ENCODE measurements at places on chromosomes 7 and 10.

GRCh38 chr7:69204943-69205342 lies 393.3 kb upstream of the AUTS2 start:
- no peak for DNase-seq

DNA sequence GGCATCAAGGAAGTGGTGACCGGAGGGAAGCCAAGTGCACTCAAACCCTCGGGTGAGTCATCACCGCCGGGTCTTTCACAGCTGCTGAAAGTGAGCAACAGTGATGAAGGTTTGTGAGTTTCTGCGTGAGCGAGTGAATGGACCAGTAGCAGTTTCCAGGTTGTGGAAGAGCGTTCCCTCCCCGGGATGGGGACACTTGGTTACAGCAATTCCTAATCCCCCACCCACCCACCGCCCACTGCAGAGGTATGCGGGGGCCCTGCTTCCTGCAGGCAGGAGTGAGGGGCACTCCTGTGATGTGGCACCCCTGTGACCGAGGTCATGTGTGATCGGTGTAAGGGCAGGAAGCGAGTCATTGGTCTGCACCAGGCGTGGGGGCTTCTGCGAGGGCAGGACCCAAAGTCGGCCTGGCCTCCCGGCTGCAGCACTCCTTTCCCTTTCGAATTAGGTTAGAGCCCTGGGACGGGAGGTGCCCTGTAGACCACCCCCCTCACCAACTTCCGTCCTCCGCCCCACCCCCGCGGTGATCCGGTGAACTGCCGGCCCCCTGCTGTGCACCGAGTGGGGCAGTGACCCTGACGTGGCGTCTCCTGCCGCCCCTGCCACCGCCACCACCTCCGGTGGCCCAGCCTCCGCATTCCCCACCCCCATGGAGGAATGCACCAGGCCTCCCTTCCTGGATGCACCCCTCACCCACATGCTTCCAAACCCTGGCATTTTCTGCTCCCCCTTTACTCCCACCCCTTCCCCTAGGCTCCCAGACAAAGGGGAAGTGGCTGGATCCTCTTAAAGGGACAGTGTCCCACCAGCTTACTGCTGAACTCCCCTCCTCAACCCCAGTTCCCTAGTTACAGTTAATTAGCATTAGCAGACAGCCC lies 10.9 kb downstream of the LIMK1 start:
- peak; percentile 78 for DNase-seq

DNA sequence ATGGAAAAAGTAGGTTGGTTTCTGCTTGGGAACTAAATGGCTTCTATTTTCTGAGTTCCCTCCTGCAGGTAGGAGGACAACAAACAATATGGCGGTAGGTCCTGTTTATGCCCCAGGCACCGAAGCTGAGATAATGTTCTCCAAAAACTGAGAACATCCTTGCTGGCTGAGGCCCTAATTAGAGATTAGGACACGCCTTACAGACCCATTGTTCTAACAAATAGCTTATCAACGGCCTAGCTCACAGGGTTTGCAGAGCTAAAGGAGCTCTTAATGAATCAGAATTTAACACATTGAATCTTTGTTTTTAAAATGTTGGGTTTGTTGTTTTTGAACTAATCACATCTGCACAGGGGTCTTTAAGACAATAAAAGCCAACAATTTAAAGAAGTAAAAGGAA lies 37.0 kb downstream of the HTR5A start:
- DNase-seq: no peak

- DNase-seq: no peak
Measured at GRCh38 chr7:135353832-135354231, 120.2 kb downstream of the STRA8 start.

GRCh38 chr7:12524794-12525386 lies 45.6 kb upstream of the SCIN start:
- DNase-seq: peak; percentile 49

- DNase-seq: no peak
Measured at GRCh38 chr10:58577437-58577777, 64.7 kb downstream of the BICC1 start.

GRCh38 chr7:34168013-34168412 lies 262.7 kb downstream of the BMPER start:
- no peak for DNase-seq

- no peak for DNase-seq
Measured at GRCh38 chr7:132190683-132191082, 385.6 kb downstream of the PLXNA4 start.

GRCh38 chr10:79405995-79406515 lies 39.4 kb downstream of the ZCCHC24 start:
- DNase-seq: no peak

DNA sequence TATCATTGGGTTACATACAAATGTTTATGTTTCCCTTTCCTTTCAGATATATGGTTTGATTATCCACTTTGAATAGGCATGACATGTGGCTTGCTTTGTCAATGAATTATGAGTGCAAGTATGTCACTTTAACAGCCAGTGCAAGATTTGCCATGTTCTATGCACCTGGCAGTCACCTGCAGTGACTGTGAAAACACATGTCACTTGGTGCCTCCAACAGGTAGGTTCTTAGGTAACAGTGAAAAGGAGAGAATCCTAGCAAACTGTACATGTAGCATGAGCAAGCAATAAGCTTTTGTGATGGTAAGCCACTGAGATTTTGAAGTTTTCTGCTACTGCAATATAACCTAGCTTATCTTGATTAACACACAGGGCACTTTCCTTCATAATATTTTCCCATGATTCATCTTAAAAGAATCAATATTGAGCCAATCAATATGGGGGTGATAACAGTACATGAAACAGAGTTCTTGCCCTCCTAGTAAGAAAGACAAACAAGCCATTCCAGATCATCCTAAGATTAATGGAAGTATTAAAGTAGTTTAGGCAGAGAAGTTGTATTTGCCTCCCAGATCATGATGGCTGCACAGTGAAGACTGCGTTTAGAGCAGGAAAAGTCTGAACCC lies 7.9 kb upstream of the RALA start:
- DNase-seq: no peak

DNA sequence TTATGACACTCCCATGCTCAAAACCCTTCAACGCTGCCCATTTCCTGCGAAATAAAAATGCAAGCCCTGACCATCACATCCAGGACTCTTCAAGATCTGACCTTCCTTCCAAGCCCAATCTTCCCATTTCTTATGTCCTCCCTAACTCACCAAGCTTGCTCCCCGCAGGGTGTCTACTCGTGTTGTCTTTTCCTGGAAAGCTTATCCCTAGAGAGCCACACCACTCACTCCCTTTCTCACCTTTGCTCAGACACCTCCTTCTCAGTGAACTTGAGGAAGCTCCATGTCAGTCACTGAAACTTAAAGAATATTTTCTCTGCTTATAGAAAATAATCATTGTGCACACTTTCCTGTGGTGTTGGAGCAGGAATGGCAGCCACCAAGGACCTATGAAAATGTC lies 54.4 kb upstream of the CACNB2 start:
- DNase-seq: no peak

- DNase-seq: no peak
Measured at GRCh38 chr10:102196893-102197292, 29.2 kb upstream of the ELOVL3 start.

GRCh38 chr10:28253169-28253785 lies 49.6 kb downstream of the MPP7 start:
- DNase-seq: no peak

- no peak for DNase-seq
Measured at GRCh38 chr10:131831561-131831960, 69.2 kb upstream of the PPP2R2D start.

DNA sequence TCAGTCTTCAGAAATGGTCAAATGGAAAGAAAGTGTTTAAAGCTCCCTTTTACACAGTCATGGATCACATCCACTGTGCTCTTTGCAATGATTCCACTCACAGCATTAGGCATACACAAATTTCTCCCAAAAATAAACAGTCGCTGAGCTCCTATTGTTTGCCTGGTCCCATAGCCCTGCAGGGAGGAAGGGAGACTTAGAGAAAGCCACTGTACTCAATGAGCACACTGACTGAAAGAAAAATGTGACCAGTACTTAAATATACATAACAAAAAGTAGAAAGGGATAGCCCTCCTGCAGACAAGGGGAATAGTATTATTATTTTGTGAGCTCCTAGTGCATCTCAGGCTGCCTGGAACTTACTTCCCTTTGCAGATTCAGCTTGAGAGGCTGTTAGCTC lies 853.2 kb downstream of the GRID1 start:
- no peak for DNase-seq

GRCh38 chr10:72087392-72087968 lies 871 bp downstream of the SPOCK2 start:
- peak; percentile 41 for DNase-seq

- DNase-seq: no peak
Measured at GRCh38 chr7:157282141-157282801, 54.5 kb upstream of the DNAJB6 start.

DNA sequence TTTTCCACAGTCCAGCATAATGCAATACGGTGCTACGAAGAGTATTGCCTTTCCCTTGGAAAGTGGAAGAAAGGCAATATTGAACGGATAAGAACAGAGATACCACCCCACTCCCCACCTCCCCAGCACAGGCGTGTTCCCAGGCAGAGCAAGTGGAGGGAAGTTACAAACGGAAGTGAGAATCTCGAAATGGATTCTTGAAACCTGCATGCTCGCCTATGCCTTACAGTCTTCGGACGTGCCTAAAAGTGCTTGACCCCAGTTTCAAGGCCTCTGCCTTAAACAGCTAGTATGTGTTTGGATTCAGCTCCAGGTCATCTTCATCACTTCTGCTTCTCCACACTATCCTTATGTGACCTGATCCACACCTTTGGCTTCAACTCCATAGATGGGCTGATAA lies 35.0 kb upstream of the USP6NL start:
- DNase-seq: no peak

DNA sequence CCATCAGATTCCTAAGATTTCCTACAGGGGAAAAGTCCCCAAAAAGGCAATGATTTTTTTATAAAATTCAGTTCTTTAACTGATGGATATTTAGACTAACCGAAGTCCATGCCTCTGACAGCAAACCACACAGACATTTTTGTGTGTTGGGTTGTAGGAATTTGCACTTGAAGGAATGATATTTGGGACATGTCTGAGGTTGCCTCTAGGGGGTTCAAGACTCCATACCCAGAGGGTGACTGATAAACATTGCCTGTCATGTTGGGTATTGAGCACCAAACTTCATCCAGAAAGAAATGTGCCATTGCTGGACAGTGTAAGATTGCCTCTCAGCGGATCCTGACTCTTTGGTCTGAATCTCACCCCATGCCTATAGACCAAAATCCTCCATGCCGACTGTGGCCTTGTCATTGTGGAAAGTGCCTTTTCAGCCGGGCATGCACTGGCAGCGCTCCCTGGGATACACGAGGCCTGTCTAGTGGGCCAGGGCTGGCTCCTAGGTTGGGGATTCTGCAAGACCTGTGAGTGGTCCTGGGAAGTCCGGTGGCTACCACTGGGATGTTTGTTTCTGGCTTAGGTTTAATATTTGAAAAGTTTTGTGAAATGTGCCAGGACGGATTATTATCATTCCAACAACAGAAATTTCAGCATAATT lies 252.9 kb downstream of the WDR37 start:
- DNase-seq: no peak

DNA sequence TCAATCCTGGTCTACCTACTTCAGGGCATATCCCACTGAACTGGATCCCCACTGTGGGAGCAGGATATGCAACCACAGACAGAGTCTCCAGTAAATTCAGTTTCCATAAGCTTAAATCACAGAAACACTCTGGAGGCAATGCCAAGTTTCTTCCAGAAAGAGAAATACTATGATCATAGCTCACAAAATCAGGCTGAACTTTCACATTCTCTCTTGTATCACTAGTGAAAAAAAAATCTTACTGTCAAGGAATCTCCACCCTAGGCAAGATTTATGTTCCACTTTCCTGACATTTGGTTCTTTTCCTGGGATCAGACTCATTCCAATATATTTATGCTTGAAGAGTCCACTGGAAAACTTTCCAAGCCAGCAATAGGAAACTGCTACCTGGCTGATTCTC lies 749.0 kb downstream of the SUGCT start:
- DNase-seq: no peak

- DNase-seq: no peak
Measured at GRCh38 chr7:98995111-98995510, 116.8 kb downstream of the TRRAP start.

- no peak for DNase-seq
Measured at GRCh38 chr7:7151285-7151684, 31.1 kb upstream of the C1GALT1 start.

DNA sequence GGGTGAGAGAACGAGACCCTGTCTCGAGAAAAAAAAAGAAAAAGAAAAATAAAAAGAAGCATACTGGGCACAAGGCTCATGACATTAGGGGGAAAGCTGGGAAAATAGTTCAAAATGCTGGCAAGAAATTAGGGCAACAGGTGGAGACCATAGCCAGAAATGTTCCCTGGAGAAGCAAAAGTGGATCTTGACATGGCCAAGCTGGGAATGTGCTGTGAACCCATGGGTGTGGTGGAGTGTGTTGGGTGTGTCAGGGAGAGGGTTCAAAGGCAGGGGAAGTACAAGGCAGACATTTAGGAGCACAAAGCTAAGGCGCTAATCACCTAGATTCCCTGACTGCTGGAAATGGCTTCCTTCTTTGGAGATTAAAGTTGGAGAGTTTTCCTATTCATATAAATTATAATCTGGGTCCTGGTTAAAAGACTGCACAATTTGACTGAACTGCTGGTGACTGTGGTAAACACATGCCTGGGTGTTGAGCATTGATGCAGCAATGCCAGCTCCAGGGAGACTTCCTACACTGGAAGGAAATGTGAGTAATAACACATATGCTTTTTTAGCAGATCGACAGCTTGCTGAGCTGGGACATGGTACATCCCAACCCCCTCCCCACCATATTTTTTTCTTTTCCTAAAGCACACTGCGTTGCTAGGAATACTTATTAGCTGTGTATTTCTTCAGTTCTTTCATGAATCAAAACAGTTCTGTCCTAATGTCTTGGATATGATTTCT lies 70.1 kb upstream of the ARHGAP21 start:
- no peak for DNase-seq

DNA sequence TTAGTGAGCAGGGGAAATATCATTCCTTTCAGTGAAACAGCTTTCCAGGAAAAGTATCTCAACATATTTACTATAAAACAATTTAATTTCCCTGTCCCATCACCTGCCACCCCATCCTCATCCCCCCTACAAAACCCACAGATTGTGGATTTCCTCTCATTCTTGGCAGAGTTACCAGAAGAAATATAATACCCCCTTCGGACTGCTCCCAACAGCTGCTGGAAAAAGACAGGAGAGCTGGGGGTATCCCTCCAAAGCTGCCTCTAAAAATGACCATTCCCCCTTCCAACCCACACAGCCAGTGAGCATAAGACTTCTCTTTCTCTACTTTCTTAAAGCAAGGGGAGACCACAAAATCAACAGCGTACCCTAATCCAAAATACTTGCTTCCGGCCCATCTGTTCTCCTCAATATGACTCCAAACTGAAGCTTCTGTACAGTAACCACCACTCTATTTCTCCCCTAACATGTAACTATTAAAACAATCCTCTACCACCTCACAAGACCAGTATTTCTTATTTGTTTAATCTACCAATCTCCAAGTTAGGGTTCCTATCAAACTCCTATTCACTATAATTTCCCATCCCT lies 7.8 kb downstream of the FBXW4 start:
- DNase-seq: no peak

Data from CD4-positive, alpha-beta T cell treated with Interleukin-17A for 1 hour (primary cell).